HFF-Myc (cell line): ENCODE measurements at places on chromosomes 1 and 21.

- DNase-seq: no peak
Measured at GRCh38 chr21:29538115-29538514, 239.4 kb downstream of the BACH1 start.

- DNase-seq: no peak
Measured at GRCh38 chr1:125064481-125064880, 3879.7 kb downstream of the SRGAP2C start.

GRCh38 chr1:236303675-236304074, 21.9 kb upstream of the ERO1B start:
- no peak for DNase-seq

- DNase-seq: no peak
Measured at GRCh38 chr1:33828654-33829053, 35.2 kb upstream of the HMGB4 start.

DNA sequence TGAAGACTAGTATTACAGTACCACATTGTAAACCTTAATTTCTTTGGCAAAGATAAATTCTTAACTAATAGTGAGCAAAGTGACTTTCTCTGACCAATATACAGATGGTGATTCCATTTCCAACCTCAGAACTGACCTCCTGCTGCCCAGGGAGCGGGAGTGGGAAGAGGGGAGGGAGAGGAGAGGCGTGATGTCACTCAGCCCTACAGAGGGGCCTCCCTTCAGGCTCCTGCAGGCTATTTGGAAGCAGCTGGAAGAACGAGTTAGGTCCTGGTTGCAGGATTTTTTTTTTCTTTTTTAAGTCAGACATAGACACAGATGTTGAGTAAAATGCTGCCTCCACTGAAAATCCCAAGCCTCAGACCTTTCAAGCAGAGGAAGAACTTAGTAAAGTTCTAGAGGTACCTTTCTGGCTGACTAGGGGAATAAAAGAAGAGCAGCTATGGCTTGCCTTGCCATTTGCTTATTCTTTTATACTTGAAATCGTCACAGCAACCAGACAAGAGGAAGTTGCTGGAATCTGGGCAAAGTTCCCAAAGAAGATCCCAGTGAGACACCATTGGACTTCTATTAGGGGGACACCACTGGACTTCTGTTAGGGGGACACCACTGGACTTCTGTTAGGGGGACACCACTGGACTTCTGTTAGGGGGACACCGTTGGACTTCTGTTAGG, 54.5 kb downstream of the EXO1 start:
- DNase-seq: no peak

DNA sequence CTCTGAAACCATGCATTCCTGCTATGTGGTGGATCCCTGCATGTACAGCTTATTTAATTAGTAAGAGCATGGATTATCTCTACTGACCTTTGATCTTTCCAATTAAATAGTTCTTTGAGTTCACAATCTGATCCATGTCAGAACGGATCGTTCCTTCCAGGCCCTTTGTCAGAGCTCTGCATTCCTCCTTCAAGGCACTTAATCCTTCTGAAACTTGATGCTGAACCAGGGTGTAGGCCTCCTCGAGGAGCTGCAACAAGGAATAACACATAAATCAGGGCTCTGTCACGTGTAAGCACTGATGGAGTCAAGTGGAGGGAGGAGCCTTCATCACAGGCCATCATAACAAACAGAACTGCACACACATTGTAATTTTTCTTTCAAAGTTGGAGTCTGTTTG, 68.4 kb upstream of the EDEM3 start:
- no peak for DNase-seq

DNA sequence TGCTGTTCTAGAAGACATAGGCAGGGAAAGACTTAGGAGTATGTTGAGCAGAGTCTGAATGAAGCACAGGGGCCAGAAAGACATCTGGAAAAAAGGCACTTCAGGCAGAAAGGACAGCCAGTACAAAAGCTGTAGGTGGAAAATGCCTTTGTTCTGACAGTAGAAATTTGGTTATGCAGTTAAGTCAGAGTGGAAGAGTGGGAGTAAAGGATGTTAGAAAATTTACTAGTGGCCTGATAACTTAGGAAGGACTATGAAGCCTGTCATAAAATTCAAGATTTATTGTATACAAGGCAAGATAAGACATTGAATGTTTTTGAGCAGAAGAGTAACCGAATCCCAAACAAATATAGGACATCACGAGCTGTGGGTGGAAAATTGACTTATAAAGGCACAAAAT, 987.9 kb downstream of the PLA2G4A start:
- no peak for DNase-seq

DNA sequence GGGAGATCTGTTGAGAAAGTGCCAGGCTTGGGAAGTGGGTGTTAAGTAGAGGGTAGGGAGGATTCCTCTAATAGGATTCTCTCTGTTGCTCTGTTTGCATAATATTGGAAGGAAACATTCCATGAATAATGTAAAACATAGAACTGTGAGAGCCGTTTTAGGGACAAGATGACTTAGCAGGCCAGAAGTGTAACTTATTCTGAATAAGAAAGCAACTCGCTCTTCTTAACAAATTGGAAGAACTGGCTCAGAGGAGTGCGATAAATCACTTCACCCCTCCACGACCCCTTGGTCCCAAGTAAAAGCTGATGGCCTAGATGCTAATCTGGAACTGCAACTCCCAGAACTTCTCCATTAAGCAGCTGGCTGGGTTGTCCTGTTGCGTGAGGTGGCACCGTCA, 19.1 kb downstream of the SIM2 start:
- no peak for DNase-seq

GRCh38 chr21:31158789-31159581, 120.7 kb upstream of the KRTAP19-8 start:
- no peak for DNase-seq

- DNase-seq: peak; percentile 6
Measured at GRCh38 chr1:75233302-75233929, 99.2 kb downstream of the LHX8 start.

DNA sequence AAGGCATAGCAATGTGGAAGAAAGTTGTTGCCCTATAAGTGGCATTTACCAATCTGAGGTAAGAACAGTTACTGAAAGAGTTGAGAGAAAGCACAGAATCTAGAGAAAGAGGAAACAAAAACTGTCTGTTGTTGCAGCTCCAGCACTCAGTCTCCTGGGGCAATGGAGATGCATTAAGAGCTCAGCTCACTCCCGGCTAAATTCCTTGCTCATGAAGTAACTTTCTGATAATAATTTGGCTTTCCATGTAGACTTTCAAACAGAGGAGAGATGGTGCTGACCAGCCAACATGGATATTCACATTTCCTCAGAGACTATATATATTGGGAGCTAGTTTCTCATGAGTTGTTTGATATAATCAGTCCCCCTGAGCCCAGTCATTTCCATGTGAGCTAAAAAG, 135.3 kb downstream of the GDAP2 start:
- no peak for DNase-seq

- DNase-seq: no peak
Measured at GRCh38 chr1:218376722-218377121, 31.6 kb downstream of the TGFB2 start.

GRCh38 chr1:113804421-113805255, 7.6 kb downstream of the RSBN1 start:
- DNase-seq: no peak

DNA sequence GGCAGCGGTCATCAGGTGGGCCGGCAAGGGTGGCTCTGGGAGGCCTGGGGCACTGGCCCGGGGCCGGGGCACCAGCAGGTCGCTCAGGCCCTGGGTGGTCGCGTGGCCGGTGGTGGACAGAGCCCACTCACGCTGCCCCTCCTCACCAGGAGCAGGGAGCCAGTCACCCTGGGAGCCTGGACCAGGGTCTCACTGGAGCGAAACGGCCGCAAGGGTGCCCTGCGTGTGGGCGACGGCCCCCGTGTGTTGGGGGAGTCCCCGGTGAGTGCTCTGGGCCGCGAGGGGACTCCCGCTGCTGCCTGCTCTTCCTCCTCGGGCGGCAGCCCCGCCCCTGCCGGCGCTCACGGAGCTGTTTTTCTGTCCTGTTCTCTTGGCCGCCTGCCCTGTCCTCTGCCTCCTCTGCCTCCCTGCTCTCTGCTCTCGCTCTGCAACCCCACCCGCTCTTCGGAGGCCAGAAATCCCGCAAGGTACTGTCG, 23.5 kb downstream of the RNF223 start:
- no peak for DNase-seq

DNA sequence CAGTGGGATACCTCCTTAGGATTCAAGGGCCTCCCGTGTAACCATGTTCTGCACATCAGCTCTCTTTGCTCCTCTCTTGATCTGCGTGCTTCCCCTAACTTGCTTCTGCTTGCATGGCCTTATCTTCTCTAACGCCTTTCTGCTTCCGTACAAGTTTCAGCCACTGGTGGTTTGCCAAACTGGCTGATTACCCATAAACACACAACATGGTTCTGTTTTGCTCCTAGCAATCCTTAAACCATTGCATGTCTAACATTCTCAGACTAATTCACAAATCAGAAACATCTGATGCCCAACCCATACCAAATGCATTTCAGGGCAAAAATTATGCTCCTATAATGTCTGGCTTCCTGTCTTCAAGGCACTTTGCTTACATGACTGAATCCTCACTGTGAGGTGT, 166.4 kb downstream of the PBX1 start:
- peak; percentile 40 for DNase-seq

GRCh38 chr21:27643326-27643725, 676.4 kb upstream of the ADAMTS5 start:
- no peak for DNase-seq

DNA sequence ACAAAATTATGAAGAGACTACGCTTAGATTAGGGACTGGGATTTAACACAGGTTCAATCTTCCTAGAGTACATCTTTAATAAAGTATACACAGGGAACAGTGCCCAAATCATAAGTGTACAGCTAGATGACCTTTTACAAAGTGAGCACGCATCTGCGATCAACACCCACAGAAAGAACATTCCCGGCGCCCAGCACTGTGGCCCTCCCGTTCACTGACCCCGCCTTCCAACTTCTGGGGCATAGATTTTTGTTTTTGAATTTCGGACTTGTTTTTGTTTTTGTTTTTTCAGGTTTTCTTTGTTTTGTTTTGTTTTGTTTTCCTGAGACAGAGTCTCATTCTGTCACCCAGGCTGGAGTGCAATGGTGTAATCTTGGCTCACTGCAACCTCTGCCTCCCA, 30.6 kb upstream of the COX20 start:
- no peak for DNase-seq

DNA sequence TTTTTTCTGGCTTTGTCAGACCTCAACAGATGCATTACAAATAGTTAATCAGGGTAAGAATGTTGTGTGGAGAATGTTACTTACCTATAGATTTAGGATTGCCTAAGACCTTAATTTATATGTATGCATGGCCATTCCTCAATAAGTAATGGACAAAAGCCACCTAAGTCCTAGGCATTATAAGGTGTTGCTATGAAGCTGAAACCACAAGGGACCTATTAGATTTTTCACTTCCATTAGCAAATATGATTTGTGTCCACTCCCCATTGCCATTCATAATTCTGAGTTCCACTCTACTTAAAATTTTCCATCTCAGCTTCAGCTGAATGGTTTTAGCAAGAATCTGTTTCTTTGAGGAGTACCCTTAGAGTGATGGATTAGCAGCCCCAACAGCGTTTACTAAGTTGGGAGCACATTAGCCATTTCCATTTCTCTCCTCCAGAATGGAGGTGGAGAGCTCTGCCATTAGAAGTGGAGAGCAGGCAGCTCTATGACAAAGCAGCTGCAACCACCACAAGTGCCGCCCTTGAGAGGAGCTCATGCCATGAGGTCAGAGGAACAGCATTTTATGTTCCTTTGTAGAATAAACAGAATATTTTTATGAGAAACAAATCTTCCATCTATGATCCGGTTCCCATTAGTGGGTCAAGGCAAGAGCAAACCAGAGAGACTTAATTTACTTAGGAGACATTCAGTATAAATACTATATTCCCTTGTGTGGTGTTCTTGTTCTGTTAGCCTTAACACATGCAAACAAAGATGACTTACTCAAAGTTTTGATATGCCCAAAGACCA, 28.9 kb upstream of the C1orf87 start:
- DNase-seq: peak; percentile 24

GRCh38 chr1:5597991-5598823, 394.0 kb downstream of the NPHP4 start:
- no peak for DNase-seq

DNA sequence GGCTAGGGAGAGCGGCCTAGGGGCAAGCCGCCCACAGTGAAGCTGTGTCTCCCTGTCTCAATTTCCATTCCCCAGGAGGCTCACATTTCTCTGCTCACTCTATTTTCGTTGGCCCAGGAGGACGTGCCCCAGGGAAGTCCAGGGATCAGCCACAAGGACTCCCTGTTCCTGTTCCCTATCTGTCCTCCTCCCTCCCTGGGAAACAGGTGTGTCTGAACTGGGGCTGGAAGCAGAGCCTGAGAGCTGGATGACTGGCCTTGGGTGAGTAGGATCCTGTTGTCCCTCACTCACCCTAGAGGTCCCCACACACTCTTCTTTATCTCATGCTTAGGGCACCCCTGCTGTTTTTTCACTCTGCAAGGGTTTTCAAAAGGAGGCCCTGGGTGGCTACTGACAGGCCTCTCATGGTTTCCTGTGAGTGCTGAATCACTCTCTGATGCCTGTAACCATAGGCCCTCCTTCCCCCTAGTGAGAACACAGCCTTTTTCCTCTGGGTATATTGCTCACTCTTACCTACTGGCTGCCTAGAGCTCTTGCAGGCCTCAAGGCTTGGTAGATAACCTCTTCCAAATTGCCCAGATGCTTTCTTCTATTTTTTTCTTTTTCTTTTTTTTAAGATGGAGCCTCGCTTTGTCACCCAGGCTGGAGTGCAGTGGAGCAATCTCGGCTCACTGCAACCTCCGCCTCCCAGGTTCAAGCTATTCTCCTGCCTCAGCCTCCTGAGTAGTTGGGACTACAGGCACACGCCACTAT, 3.3 kb upstream of the UTP11 start:
- DNase-seq: no peak

- no peak for DNase-seq
Measured at GRCh38 chr1:201773764-201774163, 55.2 kb upstream of the IPO9 start.

DNA sequence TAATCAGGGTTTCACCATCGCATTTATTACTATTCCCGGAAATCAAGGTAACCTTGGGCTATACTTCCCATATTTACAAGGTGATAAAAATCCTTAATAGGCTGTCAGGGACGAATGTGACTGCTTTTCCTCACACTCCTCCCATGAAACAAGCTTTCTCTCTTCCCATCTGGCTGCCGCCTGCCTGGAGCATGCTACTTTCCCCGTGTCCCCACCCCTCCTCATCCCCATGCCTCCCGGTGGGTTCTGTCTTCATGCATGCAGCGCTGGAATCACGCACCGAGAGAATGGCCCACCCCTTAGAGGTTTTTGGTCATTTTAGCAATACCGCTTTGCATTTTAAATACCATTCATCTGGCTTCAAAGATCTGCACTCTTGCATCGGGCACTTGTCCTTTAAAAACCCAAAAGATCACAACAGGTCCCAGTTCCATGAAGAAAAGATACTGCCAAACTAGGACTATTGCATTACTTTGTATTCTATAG, 339.1 kb downstream of the NTNG1 start:
- no peak for DNase-seq

DNA sequence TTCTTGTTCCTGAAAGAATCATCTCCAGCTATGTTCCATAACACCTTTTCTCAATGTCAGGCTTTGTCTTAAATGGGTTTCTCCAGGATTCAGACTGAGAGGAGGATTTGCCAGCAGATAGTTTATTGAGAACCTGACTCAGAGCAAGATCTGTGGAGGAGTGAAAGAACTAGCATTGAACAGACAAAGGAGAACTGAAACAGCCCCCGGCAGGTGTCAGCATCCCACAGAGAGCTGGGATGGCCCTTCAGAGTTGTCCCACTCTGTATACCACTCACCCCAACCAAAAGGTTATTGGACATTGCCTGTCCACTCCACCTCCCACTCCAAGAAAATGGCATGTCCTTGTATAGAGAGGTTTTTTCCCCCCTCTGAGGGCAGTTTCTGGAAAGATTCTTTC, 270.7 kb downstream of the PAPPA2 start:
- DNase-seq: no peak
